ENCODE measurements at places on chromosomes 6 and 20. TPM values are rescaled to one million over a fixed set of nuclear protein-coding genes. Genes with fewer than 3 reads are reported as not detected.

ENPP3 gene
- total RNA-seq, result 0.48 TPM

DOP1A gene
- total RNA-seq, result 20.5 TPM

ZNF334 gene
- total RNA-seq, result 3.1 TPM

GRCh38 chr6:87068795-87069194, 26.1 kb downstream of the CGA start:
- no peak for DNase-seq

- DNase-seq, result no peak
Observed at GRCh38 chr20:35511814-35512420, 17.5 kb downstream of the C20orf173 start.

SIRPA gene
- total RNA-seq, result 39.7 TPM

OPN5 gene
- not detected for total RNA-seq

PRSS35 gene
- total RNA-seq, result 2.8 TPM

TIAM2 gene
- 11.2 TPM for total RNA-seq

PLA2G7 gene
- total RNA-seq, result 1.5 TPM

GRCh38 chr6:141056945-141057625, 1075.6 kb upstream of the GJE1 start:
- DNase-seq, result no peak

PACSIN1 gene
- total RNA-seq, result not detected

- peak; percentile 88 for DNase-seq
Observed at GRCh38 chr20:25042531-25043498, 15.1 kb downstream of the ACSS1 start.
